T-helper 22 cell (primary cell): ENCODE measurements at places on chromosomes 1 and 21.

GRCh38 chr1:56174176-56174885 is 405.0 kb downstream of the PLPP3 start:
- DNase-seq = no peak

DNA sequence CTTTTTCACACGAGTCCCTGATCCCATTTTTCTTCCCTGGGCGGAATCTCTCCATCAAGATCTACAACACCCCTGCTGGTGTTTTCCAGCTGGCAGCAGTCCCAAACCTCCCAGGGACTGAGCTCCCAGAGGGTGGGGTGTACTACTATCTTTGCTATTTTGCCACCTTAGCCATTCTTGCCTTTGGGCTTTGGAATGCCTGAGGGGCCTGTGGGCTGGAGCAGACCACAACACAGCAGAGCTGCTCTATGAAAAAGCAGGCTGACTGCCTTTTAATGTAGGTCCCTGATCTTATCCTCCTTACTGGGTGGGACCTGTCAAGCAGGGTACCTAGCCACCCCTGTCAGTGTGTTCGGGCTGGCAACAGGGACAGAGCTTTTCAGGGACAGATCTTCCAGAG is 91.9 kb downstream of the KCNT2 start:
- DNase-seq = no peak

DNA sequence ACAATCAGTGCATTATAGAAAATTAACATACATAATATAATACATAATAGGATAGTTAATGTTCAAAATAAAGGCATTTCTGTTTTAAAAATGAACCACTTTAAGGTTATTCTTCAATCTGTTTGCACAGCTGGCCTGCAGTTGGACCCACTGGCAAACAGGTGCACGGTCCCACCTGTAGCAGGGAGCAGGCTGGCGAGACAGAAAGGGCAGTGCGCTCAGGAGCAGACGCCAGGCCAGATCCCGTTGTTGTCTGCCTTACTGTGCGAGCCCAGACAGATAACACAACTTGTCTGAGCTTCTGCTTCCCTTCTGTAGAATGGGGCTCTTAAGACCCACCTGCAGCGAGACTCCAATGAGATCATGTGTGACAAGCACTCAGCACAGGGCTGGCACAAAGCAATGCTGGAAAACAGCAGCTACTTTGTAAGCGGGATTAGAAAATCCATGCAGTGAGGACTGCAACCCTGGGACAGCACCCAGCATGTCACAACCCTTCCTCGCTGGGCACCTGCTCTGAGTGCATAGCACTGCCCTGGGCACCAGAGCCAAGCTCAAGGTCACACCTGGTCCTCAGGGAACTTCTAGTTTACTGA is 33.5 kb downstream of the VPS26C start:
- DNase-seq = no peak

DNA sequence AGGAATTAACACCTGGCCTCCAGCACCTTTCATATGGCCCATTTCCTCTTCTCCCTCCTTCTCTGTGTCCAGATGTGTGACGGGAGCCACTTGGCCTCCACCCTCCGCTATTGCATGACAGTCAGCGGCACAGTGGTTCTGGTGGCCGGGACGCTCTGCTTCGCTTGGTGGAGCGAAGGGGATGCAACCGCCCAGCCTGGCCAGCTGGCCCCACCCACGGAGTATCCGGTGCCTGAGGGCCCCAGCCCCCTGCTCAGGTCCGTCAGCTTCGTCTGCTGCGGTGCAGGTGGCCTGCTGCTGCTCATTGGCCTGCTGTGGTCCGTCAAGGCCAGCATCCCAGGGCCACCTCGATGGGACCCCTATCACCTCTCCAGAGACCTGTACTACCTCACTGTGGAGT is 5.6 kb downstream of the TMEM61 start:
- no peak for DNase-seq

DNA sequence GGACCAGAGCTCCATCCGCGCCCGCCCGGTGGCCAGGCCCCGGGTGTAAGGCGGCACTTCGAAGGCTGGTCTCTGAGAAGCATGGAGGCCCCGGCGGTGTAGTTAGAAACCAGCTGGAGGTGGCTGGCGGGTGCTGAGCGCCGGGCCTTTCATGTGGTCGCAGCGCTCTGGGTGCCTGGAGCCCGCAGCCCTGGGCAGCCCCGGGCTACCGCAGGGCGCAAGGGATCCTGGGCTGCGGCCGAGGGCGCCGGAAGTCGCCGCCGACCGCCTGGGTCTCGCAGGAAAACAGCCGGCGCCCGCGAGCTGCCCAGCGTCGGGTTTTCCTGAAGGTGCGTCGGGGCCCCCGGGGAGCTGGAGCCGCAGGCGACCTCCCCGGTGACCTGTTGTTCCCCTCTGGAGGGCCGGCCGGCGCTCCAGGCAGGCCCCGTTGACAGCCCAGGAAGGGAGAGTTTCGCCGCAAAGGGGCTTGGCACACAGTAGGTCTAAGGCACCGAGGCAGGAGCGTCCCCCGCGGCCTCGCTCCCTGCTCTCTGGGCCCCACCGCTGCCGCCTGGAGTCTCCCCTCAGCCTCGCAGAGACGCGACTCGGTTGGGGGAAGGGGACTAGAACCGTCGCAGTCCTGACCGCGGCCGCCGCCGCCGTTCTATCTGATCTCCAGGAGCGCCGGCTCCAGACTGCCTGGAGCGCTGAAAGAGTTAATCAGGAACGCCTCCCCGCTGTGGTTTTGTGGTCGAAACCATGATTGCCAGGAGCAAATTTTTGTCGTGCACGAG is 2.7 kb downstream of the GRHL3 start:
- peak; percentile 47 for DNase-seq

GRCh38 chr1:198837278-198838021 is 198.6 kb downstream of the PTPRC start:
- no peak for DNase-seq

DNA sequence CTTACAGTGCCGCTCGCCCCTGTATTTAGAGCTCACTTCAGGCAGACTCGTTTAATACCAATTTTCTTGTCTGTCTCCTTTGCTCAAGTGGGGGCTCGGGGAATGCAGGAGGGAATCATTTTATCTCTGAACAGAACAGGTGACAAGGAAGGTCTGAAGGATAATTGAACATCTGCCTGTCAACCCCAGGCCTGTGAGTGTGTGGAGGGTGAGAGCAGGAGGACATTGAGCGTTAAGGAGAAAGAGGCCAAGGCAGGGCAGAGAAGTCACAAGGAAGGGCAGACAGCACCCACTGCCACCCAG is 9.7 kb upstream of the PEF1 start:
- DNase-seq = no peak

DNA sequence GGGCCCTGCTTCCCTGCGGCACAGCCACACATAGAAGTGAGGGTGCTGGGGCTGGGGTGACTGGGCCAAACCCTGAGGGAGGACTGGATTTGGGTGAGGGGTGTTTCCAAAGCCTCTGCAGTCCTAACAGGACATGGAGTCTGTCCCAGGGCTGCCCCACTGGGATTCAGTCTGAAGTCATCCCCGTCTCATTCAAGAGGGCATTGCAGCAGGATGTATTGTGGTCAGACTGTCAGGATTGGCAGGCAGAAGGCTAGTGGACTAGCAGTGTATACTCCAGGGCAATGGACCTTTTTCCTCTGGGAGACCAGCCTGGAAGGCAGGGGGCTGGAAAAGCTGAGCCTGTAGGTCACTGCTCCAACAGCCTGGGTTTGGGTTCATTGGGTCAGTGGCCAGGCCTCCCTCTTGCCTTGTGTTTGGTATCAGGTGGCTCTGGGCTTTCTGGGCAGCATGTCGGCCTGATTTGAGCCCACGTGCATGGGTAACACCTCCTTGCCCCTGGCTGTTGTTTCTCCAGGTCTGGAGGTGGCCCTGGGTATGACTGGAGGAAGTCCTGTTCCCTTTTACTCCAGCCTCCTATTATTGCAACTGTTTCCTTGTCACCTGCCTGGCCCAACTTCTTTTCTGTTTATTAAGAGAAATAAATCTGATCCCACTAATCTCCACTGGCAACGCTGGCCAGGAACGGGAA is 41.0 kb upstream of the SYNC start:
- no peak for DNase-seq

DNA sequence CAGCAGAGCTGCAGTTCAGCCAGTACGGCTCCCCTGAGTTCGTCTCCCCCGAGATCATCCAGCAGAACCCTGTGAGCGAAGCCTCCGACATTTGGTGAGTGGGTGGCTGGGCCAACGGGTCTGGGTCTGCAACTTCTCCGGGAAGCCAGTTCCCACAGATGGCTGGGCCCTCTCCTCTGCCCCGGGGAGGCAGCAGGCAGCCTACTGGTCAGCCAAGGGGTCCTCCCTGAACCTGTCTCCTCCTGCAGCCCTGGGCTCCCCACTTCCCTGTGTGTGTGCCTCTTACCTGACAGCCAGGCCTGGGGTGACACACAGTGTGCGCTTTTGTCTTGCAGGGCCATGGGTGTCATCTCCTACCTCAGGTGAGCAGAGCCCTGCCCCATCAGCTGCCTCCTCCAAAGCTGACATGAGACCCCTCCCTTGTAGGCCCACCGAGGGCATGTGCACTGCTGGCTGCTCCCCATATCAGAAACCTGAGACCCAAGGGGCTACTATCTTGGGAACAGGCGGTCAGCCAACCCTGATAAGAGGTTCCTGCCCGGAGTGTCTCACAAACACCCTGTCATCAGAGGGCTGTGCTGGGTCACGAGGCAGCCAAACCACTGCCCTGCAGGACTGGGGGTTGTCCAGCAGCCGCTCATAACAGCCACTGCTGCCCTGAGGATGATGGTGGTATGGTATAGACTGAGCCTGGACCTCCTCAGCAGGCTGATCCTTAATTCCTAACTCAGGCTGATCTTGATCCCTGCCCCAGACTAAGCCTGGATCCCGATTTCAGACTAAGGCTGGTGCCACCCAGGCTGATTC is 37.6 kb downstream of the TRIM11 start:
- no peak for DNase-seq

- no peak for DNase-seq
These were observed 49.7 kb upstream of the SLC2A1 start for GRCh38 chr1:43008115-43009060.

- DNase-seq = no peak
These were observed 76.4 kb downstream of the HLCS start for GRCh38 chr21:36890086-36890485.

GRCh38 chr1:37434292-37435225 is 39.8 kb upstream of the ZC3H12A start:
- peak; percentile 18 for DNase-seq

DNA sequence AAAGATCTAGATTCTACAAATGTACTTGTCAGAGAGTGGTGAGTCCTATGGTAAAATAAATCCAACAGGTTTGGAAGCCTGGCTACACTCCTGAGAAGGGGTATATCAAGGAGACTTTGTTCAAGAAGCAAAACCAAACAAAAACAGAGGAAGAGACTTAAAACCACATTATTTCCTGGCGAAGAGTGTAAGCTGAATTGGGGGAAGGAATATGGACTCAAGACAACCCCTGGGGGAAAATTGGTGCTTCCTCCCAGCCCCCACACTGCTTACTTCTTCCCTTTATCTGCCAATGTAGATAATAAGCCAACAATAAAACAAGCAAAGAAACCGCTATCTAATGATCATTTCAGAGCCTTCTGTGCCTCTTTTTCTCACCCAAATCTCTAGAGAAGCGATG is 48.4 kb upstream of the ZBTB18 start:
- no peak for DNase-seq

- peak; percentile 63 for DNase-seq
These were observed 511 bp downstream of the DNTTIP2 start for GRCh38 chr1:93878501-93878888.

DNA sequence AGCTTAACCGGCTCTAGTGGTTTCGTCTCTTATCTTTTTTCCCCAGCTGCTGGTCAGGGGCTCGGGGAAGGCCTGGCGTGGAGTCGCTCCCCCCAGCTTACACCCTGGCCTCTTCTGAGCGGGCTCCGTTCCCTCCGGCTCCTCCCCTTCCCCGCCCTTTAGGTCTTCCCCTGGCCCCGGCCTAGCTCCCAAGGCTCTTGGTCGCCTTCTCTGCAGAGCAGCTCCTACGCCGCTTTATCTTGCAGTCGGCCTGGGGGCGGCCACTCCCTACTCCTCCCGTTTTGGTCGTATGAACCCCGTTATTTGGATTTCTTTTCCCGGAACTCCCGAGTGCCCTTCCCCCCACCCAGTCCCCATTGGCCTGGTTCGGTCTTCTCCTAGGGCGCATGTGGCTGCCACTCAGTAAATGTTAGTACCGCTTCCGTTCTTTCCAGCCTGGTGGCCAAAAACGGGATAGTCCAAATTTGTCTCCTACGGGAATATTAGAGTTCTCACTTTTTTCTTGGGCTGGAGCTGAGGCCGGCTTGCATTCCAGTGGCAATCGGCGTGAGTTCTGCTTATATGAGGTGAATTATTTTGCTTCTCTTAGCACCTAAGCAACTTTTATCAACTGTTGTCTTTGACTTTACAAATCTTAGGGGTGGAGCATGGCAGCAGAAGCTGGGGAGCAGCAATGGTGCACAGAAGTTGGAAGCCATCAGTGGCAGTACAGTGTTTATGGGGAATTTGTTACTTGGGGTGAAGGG is 467 bp downstream of the THRAP3 start:
- no peak for DNase-seq

DNA sequence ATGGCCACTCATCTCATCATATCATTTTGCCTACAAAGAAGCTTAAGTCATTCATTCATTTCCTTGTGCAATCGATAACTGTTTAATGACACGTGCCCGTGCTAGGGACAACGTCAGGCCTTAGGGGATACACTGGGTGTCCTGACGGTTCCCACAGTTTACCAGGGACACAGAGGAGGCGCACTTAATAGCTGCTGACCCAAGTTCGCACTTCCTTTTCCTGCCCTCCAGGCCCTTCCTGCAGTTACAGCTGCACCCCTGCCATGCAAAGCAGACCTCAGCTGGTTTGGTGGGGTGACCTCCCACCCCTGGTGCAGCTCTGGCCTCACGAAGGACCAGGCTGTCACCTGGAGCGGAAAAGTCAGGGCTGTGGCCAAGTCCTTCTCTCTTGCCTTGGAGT is 4.2 kb downstream of the SPATA21 start:
- no peak for DNase-seq

- DNase-seq = no peak
These were observed 133.4 kb downstream of the COP1 start for GRCh38 chr1:176073524-176074157.

DNA sequence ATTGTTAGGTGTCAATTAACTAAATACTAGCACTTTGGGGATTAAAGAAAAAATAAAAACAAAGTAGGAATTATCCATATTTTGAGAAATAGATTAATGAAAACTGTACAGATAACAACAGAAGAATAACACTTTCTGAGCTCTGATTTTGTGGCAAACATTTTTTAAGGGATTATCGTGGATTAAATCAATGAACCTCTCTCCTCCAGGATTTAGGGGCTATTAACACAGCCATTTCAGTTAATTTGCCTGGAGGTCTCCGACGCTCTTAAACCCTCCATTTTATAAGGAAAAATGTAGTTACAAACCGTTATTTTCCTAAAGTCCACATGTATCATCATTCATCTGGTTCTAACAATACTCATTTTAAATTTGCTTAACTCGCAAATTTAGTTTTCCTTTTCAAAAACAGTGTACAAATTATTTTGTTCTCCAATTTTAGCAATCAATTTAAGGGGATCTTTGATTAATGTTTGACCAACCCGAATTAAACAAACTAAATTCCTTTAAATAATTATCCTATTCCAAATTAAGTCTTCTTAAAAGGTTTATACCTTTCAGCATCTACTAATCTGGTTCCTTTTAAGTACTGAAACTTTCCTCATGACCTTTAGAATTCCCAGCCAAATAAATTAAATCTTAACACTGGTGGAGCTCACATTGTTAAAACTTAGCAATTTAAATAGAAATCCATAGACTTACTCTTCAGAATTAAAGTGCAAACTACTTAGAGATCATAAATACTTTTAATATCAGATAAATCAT is 30.7 kb upstream of the RNF187 start:
- no peak for DNase-seq
